Esophagus squamous epithelium (tissue), 5 donors: ENCODE measurements at places on chromosomes 6 and 20.

DNA sequence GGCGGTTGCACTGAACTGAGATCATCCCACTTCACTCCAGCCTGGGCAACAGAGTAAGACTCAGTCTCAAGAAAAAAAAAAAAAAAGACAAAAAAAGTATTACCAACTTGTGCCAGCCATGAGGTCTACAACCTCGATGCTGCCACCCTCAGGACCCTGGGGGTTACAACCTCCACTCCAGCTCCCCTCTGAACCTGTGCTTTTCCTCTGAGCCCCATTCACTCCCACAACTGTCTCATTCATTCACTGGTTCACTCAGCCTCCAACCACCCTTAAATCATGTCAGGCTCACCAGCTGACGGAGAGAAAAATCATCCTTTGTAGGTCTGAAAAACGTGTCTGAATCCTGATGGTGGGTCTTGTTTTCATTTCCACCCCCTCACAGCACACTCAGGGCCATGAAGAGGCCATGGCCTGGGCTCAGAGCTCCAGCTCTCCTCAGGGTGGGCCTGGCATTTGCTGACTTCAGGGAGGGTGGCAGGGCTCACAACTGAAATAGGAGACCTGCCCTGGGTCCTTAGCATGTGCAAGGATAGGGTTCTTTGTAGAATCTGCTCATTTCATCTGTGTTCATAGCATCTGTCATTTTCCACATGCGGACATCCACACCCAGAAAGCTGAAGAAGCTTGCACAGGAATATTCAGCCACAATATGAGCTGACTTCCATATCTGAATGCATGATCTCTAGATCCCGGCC lies 1.9 kb upstream of the ULBP1 start:
- no peaks in the 10 kb centered on the region for H3K36me3 ChIP-seq
- H3K4me3 ChIP-seq, result no peak overlapping the region
- H3K27me3 ChIP-seq, result peaks cover 98% of the 10 kb centered on the region
- DNase-seq, result no peak

GRCh38 chr6:75849329-75850025 lies 100.4 kb downstream of the MYO6 start:
- H3K27ac ChIP-seq, result no peak overlapping the region
- H3K4me3 ChIP-seq, result no peak overlapping the region
- H3K27me3 ChIP-seq, result no peaks in the 10 kb centered on the region
- no peak for DNase-seq
- no peaks in the 10 kb centered on the region for H3K4me1 ChIP-seq
- H3K36me3 ChIP-seq, result no peaks in the 10 kb centered on the region

DNA sequence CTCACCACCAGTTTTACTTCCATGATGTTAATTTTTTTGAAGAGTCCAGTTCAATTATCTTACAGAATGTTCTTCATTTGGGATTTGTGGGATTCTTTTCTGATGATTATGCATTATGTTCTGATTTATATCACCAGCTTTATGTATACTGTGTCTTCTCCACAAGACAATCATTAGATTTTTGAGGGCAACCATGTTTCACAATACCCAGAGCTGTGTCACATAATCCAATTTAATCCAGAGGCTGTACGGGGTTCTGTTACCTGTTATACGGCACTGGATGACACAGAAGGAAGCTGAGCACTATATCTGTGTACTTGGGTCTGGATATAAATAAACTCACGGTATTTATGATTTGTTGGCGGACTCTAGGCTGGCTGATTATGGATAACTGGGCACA lies 41.6 kb upstream of the RPN2 start:
- no peaks in the 10 kb centered on the region for H3K4me1 ChIP-seq
- H3K27me3 ChIP-seq, result no peaks in the 10 kb centered on the region
- no peaks in the 10 kb centered on the region for H3K36me3 ChIP-seq
- no peak for DNase-seq
- no peak overlapping the region for H3K4me3 ChIP-seq
- H3K27ac ChIP-seq, result no peak overlapping the region

DNA sequence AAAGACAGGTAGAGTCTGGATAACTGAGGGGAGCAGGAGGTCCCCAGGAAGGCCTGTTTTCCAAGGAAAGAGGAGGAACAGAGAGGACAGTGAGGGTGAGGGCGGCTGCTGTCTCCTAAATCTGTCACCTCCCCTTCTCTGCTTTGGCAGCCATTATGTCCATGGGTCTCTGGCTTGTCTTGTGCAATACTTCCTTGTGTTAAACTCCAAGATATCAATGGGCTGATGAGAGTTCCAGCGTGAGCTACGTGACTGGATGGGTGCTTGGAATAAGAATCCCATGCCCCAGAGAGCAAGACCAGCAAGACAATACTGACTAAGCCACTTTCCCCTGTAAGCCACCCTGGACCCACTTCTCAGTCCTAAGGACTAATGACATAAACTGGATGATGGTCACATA lies 26.3 kb upstream of the DNAAF9 start:
- no peaks in the 10 kb centered on the region for H3K36me3 ChIP-seq
- no peak for DNase-seq
- H3K4me3 ChIP-seq, result no peak overlapping the region
- H3K4me1 ChIP-seq, result no peaks in the 10 kb centered on the region
- H3K27ac ChIP-seq, result no peak overlapping the region

DNA sequence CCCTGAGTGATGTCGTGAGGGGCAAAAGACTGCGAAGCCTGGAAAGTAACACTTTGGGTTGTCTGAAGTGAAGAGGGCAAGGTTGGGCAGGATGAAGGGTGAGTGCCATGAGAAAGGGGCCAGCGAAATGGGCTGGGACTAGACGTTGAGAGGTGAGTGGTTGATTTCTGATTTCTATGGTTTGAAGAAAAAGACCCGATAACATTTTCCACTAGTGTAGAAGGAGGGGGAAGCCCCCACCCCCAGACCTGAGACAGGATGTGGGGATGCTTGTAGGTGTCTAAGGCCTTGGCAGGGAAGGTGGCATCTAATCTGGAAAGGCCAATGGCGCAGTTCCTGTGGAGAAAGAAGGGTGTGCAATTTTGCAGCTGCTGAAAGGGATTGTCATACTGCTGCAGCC lies 25.3 kb upstream of the KIF3B start:
- no peak overlapping the region for H3K27ac ChIP-seq
- peaks cover 18% of the 10 kb centered on the region for H3K4me1 ChIP-seq
- no peak overlapping the region for H3K4me3 ChIP-seq
- H3K27me3 ChIP-seq, result no peaks in the 10 kb centered on the region
- H3K36me3 ChIP-seq, result no peaks in the 10 kb centered on the region
- DNase-seq, result no peak

DNA sequence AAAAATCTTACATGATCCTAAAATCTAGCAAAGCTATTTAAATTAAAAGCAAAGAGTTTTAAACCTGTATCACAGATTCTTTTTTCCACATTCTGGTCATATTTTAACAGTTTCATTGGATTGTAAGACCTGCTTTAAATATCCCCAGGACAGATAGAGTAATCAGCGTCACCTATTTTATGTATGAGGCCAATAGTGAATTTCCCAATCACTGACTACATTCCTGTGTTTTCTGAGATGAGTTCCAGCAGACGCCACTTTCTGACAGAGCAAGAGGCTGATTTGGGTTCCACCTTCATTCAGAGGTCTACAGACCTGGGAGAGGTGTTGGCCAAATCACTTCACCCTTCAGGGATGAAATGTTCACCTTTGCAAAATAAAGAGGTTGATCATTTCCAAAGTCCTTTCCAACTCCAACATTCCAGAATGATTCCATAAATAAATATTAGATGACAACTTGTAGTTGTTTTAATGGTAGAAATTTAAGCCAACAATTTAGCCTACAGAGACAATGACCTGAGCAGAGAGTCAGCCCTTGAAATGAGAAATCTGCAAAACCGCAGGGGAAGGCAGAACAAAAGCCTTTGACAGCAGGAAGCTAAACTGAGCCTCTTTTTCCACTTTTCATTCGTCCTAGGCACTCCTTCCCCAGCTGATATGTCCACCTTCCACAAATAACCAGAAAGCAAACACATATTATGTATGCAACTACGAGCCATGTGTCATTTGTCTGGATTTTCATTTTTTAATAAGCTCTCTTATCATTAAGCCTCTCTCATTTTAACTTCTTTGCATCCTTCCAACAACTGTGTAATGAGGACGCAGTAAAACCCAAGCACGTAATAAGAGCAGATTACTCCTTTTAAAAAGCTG lies 105.2 kb downstream of the TFAP2A start:
- no peak overlapping the region for H3K27ac ChIP-seq
- H3K27me3 ChIP-seq, result no peaks in the 10 kb centered on the region
- peaks cover 29% of the 10 kb centered on the region for H3K4me1 ChIP-seq
- H3K4me3 ChIP-seq, result no peak overlapping the region
- H3K36me3 ChIP-seq, result no peaks in the 10 kb centered on the region
- no peak for DNase-seq

- no peaks in the 10 kb centered on the region for H3K27me3 ChIP-seq
- DNase-seq, result no peak
- no peaks in the 10 kb centered on the region for H3K4me1 ChIP-seq
- H3K36me3 ChIP-seq, result no peaks in the 10 kb centered on the region
Measured at GRCh38 chr6:147972448-147972847, 370.2 kb upstream of the SASH1 start.

GRCh38 chr6:109454496-109455436 lies 806 bp downstream of the MICAL1 start:
- no peaks in the 10 kb centered on the region for H3K27me3 ChIP-seq
- H3K4me1 ChIP-seq, result peaks cover 31% of the 10 kb centered on the region
- DNase-seq, result peak; percentile 31
- peak overlapping the region; percentile 78 for H3K4me3 ChIP-seq

- H3K27me3 ChIP-seq, result no peaks in the 10 kb centered on the region
- H3K4me3 ChIP-seq, result no peak overlapping the region
- DNase-seq, result no peak
- H3K36me3 ChIP-seq, result no peaks in the 10 kb centered on the region
- H3K27ac ChIP-seq, result no peak overlapping the region
Measured at GRCh38 chr20:42100137-42100704, 482.0 kb upstream of the CHD6 start.

GRCh38 chr6:23523771-23524170 lies 602.2 kb upstream of the NRSN1 start:
- no peaks in the 10 kb centered on the region for H3K36me3 ChIP-seq
- no peaks in the 10 kb centered on the region for H3K4me1 ChIP-seq
- H3K27me3 ChIP-seq, result no peaks in the 10 kb centered on the region
